Daoy (cell line): ENCODE measurements at places on chromosomes 3 and 15. TPM values are rescaled to one million over a fixed set of nuclear protein-coding genes. Genes with fewer than 3 reads are reported as not detected.

GRCh38 chr15:63531586-63531985 lies 27.2 kb downstream of the USP3 start:
- no peak for DNase-seq

DNA sequence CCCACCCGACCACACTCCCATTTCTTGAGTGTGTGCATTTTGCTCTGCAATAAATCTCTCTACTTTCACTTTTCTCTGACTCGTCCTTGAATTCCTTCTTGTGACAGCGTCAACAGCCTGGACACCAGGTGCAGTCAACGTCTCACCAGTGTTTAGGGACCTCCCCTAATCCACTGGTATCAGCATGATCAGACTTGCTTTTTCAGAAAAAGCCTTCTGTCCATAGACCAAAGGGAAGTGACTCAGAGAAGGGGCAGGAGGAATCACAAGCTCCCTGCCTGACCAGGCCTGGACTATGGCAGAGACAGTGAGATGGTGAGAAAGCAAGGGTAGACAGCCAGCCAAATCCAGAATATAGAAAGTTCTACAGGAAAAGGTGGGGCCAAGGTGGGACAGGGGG lies 15.5 kb downstream of the CCR5 start:
- DNase-seq = peak; percentile 38

DNA sequence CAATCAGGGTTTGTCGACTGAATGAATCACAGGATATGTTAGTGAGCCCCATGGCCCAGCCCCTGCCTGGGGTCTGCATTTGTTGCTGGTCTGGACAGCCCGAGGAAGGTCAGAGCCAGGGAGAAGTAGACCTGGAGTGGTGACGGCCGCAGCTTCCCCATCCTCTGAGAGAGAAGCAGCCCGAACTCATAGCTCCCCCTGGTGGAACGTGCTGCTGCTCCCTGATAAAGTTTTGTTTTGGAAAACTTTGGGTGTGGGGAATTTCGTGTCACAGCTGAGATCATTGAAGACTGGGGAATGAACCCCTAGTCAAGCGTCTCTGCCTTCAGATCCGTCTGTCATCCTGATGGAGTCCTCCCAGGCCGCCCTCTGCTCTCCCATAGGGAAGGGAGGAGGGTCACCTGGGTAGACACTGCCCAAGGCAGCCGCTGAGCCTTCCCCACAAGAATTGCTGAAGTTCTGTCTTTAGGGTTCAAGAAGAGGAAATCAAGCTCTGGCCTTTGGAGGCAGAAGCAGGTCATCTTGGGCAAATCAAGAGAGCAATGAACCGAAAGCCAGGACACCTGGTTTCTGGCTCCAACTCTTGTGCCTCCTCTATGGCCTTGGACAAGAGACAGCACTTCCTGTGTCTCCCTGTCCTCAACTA lies 60.5 kb downstream of the GLDN start:
- peak; percentile 70 for DNase-seq

- no peak for DNase-seq
These were observed 893.7 kb downstream of the AGBL1 start for GRCh38 chr15:86973284-86973844.

The CFAP100 gene
- total RNA-seq = not detected in 2 replicates
